ENCODE measurements at places on chromosomes 2 and 18. TPM values are rescaled to one million over a fixed set of nuclear protein-coding genes. Genes with fewer than 3 reads are reported as not detected.
A peak's percentile ranks its signal among the peaks of the same experiment; 100 is the strongest.

NEUROD1 gene
- total RNA-seq: 1.2 TPM

MC5R gene
- not detected for total RNA-seq

SERPINB7 gene
- total RNA-seq: not detected

GRCh38 chr2:97354576-97354975 is 235.1 kb downstream of the ANKRD36B start:
- no peak for DNase-seq

DNA sequence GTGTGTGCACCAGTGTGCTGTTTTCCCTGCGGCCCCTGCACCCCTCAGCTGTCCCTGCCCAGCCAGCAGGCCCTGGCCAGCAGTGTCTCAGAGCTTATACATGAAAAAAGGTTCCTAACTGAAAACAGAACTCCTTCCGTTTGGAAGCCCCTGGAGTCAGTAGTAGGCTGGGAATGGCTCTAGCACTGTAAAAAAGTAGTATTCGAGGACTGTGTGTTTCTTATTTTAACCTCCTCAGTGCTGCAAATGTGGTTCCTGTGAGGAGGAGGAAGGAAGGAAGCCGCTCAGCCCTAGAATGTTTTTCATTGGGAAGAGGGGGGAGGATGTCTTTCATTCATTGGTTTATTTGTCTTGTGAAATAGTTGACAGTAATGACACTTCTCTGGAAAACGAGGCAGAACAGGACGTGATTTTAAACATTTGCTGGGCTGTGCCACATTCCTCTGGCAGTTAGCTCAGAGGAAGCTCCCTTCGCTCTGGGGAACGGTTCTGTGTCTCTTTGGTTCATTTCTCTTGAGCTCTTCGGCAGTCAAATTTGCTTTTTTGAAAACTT is 103.5 kb downstream of the SPTBN1 start:
- no peak for DNase-seq

CNNM4 gene
- 5.1 TPM for total RNA-seq

DNA sequence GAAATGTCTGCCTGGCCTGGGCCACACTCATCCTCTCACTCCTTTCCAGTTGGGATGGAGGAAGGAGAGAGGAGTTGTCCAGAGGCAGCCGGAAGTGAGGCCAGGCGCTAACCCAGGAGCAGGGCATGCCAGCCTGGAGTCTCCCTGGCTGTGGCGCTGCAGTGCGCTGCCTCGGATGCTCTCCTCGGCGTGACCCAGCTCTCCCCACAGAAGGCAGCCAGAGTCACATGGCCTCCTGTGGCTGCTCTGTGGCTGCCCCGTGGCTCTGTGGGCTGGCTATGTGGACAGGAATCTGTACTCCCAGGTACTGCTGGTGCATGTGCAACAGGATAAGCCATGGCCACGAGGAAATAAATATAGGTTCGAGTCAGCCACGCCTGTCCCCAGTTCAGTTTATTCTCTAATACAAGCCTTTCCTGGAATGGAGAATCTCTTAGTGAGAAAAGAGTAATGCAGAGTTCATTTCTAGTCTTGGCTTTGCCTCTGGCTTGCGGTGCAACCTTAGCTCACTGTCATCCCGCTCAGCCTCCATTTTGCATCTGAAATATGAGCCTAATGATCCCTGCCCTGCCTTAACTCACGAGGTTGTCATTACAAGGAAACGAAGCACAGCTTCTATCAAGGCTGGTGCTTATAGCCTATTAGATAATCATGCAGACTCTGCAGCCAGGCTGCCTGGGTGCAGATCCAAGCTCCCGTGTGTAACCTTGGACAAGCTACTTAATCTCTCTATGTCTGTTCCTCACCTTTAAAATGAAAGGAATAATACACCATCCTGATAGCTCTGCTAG is 106.3 kb downstream of the ANTXR1 start:
- no peak for DNase-seq

GKN1 gene
- 116 TPM for total RNA-seq

- DNase-seq: peak; percentile 92
Observed at GRCh38 chr2:43343573-43344304, 117.3 kb upstream of the ZFP36L2 start.

MSTN gene
- not detected for total RNA-seq

GRCh38 chr2:58025150-58025933 is 21.3 kb upstream of the VRK2 start:
- no peak for DNase-seq

Measured in stomach (tissue), 19 donors.